ENCODE measurements at places on chromosomes 6 and 20.

GRCh38 chr6:134309227-134309626, 8.7 kb downstream of the SGK1 start:
- no peak for DNase-seq

- DNase-seq, result no peak
These were observed 32.3 kb downstream of the MOXD1 start for GRCh38 chr6:132368916-132369481.

GRCh38 chr6:49555951-49556350, 5.5 kb downstream of the C6orf141 start:
- no peak for DNase-seq

GRCh38 chr6:36248980-36249379, 20.9 kb upstream of the PNPLA1 start:
- no peak for DNase-seq

GRCh38 chr6:40438246-40438887, 148.8 kb downstream of the LRFN2 start:
- DNase-seq, result no peak

- no peak for DNase-seq
These were observed 376.5 kb downstream of the KHDRBS2 start for GRCh38 chr6:61909486-61909885.

- no peak for DNase-seq
These were observed 1.9 kb downstream of the BAK1 start for GRCh38 chr6:33578164-33578563.

DNA sequence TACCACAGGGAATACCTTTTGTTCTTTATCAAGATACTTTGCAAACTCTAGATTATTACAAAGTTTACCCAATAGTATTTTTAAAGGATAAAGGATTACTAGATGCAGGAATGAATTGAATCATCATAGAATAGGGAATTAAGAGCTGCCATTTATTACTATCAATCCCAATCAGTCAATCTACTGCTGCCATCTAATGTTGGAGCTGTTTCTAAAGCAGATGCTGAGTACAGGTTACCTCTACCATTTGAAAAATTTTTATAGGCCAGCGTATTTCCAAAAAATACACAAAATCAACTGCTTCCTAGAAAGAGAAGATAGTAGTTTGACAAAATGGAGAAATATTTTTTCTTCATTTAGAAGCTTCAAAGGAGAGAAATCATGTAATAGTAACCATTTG, 520.4 kb downstream of the ADGRB3 start:
- DNase-seq, result no peak

- DNase-seq, result no peak
These were observed 43.4 kb downstream of the SLC23A2 start for GRCh38 chr20:4957939-4958362.

GRCh38 chr6:157658301-157658700, 164.7 kb upstream of the SNX9 start:
- no peak for DNase-seq

GRCh38 chr6:73694711-73695411, 1.1 kb upstream of the CD109 start:
- DNase-seq, result no peak

DNA sequence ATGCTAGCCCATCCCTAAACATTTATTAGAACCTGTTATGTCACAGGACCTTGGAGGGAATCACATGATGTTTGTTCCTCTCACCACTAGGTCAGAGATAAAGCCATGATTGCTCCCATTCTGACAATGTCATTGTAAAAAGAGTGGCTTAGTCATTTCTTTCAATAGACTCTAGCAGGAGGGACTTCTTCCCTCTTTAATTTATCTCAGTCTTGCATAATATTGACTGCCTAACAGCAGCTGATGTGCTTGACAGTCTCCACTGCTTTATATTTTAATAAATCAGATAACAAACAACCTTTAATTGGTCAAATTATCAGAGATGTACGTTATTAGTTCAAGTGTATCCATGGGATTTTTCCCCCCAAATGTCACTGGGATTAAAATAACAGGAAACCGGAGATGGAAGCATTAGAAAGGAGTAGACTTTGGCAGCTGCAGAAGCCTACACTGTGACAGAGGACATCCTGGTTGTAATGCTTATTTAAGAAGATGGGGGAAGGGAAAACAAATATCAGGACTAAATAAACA, 39.6 kb downstream of the LAMA4 start:
- DNase-seq, result no peak

GRCh38 chr6:106763361-106763760, 134.0 kb downstream of the QRSL1 start:
- DNase-seq, result no peak

- DNase-seq, result peak; percentile 32
These were observed 141.1 kb downstream of the PDSS2 start for GRCh38 chr6:107318100-107318736.

- no peak for DNase-seq
These were observed 3.1 kb downstream of the B3GALT4 start for GRCh38 chr6:33279971-33280511.

GRCh38 chr6:14871221-14871620, 374.6 kb upstream of the JARID2 start:
- no peak for DNase-seq

- DNase-seq, result no peak
These were observed 181.9 kb downstream of the HDGFL1 start for GRCh38 chr6:22751223-22751622.

DNA sequence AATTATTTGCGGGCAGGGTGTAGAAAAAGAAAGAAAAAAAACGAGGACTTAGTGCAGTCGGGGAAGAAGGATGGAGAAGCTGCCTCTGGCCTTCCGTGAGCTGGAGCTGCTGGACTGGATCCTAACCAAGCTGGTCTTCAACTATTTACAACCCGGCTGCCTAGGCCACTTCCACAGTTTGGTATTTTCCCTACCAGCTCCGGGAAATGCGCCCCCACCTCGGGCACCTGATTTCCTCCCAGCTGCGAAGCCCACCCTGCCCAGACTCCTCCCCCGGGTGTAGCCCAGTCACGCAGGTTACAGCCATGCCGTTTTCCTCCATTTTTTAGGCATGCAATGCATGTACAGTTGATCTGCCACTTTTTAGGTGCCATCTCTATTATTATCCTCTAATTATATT, 21.2 kb downstream of the THEMIS start:
- DNase-seq, result no peak

GRCh38 chr20:46126440-46127056, 8.4 kb downstream of the CD40 start:
- DNase-seq, result no peak

DNA sequence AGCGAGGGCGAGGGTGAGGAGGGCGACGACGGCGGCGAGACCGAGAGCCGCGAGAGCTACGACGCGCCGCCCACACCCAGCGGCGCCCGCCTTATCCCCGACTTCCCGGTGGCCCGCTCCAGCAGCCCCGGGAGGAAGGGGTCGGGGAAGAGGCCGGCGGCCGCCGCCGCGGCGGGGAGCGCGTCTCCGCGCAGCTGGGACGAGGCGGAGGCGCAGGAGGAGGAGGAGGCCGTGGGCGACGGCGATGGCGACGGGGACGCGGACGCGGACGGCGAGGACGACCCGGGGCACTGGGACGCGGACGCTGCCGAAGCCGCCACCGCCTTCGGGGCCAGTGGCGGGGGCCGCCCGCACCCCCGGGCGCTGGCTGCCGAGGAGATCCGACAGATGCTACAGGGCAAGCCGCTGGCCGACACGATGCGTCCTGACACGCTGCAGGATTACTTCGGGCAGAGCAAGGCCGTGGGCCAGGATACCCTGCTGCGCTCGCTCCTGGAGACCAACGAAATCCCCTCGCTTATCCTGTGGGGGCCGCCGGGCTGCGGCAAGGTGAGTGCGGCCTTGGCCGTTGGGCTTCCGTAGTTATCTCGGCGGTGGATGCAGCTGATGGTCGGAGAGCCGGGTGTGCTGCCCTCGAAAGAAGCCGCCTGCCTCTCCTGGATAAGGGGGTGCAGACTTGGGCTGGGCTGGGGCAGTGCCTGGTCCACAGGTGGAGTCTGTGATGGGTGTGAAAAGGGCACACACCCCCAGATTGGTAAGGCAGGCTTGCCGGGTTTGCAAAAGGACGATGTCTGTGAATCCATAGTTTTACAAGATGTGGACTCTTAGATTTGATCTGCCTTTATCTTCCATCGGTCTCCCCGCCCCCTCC, 938 bp downstream of the WRNIP1 start:
- DNase-seq, result peak; percentile 35

DNA sequence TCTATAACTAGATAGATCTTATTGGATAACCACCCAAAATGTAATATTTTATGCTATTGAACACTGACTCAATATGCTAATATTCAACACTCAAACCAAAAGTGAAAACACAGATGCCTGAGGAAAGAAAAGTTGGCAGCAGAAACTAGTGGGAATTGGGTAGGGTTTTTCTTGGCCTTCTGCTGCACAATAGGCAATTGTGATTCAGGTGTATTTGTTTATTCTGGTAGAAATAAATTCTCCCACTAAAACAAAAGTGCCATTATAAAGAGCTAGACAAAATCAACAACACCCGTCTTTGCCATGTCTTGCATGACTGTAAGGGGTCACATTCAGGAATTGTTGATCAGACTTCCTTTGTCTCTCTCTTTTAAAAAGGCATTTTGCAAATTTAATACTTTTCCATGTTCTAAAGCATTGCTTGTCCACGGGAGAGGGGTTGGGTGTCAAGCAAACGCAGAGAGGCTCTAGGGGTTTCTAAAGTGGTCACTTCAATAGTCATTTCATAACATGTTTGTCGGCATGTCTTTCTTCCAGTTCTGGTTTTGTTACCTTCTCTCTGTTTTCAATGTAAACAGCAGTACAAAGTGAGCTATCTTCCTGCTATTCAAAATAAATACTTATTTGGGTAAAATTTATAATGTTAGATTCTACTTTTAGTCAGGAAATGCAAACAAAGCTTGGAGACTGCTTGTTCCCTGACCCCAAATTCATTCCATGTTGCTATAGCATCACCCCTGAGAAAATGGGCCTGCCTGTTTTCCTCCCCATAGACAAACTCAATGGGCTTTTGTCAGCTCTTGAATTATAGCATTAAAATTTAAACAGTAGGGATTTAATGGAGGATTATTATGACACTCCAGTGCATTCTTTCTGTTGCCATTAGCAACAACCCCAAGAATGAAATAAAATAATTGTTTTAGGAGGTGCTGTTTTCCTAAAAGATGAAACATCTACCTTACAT, 217.0 kb upstream of the CCN2 start:
- DNase-seq, result no peak

GRCh38 chr20:59123011-59123677, 40.5 kb upstream of the ZNF831 start:
- no peak for DNase-seq

- DNase-seq, result no peak
These were observed 140.3 kb upstream of the SULF2 start for GRCh38 chr20:47925593-47925992.

DNA sequence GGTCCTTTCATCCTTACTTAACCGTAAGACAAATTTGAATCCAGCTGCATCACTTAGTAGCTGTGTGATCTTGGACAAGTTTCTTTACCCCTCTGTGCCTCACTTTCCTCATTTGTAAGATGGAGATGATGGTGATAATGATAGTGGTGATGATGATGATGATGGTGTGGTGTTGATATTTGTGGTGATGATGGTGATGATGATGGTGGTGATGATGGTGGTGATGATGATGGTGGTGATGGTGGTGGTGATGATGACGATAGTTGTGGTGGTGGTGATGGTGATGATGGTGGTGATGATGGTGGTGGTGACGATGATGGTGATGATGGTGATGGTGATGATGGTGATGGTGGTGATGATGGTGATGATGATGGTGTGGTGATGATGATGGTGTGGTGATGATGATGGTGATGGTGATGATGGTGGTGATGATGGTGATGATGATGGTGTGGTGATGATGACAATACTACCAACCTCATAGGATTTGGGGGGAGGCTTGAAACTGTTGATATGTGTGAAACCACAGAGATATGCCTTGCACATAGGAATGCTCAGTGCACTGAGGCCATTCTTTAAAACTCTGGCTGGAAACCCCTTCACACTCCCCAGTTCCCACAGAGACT, 233.2 kb downstream of the LY86 start:
- DNase-seq, result no peak

- no peak for DNase-seq
These were observed 41.3 kb downstream of the HLA-DPB1 start for GRCh38 chr6:33116841-33117711.

GRCh38 chr20:9139106-9139833, 70.4 kb downstream of the PLCB4 start:
- DNase-seq, result no peak

GRCh38 chr20:63574156-63574828, at the start of gene HELZ2:
TSS of gene HELZ2 (minus strand) at chr20:63574239. CDS start at chr20:63572385, 1,854 bp downstream.
- DNase-seq, result peak; percentile 46

GRCh38 chr20:35539756-35540212, 2.1 kb upstream of the ERGIC3 start:
- DNase-seq, result no peak

GRCh38 chr6:46220352-46221221, 49.8 kb upstream of the ENPP5 start:
- DNase-seq, result peak; percentile 3

DNA sequence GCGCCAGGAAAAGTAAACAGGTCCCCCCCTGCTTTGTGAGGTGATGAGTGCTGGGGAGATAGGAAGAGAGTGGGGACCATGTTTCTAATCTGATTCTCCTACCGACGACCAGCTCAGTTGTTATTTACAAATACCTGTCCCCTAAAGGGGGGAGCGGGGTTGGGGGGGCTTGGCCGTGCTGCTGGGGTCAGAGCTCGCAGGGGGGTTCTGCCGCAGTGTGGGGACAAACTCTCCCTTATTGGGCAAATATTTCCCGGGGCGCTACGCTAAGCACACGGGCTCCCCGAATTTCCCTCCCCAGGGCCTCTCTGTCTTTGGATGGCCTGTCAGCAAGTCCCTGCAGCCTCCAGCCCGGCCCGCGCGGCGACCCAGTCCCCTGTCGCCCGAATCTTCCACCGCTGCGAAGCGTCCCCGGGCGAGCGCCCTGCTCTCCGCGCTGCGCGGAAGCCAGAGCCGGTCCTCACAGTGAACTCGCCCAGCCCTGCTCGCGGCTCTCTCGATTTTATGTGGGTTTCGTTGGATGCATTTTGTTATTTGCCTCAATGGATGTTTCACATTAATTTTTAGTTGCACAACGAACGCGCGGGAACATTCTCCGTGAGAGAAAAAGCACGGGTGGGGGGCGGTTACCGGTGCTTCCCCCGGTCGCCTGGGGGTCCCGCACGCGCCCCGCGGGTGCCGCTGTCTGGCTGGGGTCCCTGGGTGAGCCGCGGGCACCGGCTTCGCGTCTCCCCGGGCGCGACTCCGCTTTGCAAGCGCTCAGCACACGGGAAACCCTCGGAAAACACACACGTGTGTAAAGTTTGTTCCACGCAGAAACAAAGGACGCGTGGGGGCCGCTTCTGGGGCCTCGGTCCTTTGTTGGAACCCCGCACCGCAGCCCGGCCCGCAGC, 1.5 kb upstream of the STX16 start:
- no peak for DNase-seq

DNA sequence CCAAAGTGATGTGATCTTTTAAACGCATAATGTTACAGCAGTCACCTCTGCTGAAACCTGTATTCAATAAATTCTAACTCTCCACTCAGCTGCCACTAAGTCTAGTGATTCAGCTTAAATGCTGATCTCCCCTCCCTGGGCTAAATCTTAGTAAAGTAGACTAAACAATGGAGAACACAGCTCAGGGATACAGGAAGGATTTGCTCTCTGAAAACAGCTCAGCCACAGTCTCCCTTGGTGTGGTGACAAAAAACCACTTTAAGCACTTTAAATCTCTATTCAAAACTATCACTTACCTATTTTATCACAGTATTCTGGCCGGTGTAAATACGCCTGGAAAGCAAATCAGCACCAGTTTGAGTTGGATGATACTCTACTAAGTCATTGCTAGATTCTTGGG, 130.6 kb downstream of the RFX6 start:
- DNase-seq, result no peak

- DNase-seq, result no peak
These were observed 6.2 kb upstream of the FGD2 start for GRCh38 chr6:36999061-36999750.

All from GM18507 (cell line).